Stimulated activated CD8-positive, alpha-beta memory T cell treated with anti-CD3 and anti-CD28 coated beads, Interleukin-12 subunit alpha, Interleukin-12 subunit beta, amount 100 ng/mL, for 1 hour (primary cell): ENCODE measurements at places on chromosomes 5 and 9.

- DNase-seq: no peak
These were observed 465.7 kb upstream of the DMAC1 start for GRCh38 chr9:8265281-8265680.

DNA sequence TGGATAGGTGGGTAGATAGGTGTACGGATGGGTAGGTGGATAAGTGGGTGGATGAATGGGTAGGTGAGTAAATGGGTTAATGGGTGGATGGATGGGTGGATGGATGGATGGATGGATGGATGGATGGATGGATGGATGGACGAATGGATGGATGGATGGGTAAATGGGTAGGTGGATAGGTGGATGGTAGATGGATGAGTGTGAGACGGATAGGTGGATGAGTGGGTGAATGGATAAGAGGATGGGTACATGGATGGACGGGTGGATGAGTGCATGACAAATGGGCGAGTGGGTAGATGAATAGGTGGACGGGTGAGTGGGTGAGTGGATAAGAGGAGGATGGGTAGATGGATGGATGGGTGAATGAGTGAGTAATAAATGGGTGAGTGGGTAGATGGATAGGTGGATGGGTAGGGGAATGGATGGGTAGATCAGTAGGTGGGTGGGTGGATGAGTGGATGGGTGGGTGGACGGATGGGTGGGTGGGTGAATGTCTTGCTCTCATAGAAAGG is 179.2 kb downstream of the FGF18 start:
- no peak for DNase-seq

DNA sequence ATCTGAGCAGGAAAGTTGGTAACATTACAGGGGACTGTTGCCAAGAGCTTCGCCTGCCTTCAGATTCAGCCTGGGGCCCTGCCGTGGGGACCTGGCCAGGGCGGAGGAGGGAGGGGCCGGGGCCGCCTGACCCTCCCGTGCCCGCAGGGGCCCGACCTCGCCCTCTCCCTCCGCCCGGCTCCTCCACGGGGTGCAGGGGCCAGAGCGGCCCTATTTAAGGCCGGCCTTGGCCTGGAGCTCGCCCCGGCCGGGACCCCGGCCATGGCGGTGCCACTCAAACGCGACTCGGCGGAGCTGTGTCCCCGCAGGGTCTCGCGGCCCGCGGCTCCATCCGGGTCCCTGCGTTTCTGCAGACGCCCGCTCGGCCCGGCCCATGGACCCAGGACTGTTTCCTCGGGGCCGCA is 757 bp downstream of the TMEM250 start:
- no peak for DNase-seq

DNA sequence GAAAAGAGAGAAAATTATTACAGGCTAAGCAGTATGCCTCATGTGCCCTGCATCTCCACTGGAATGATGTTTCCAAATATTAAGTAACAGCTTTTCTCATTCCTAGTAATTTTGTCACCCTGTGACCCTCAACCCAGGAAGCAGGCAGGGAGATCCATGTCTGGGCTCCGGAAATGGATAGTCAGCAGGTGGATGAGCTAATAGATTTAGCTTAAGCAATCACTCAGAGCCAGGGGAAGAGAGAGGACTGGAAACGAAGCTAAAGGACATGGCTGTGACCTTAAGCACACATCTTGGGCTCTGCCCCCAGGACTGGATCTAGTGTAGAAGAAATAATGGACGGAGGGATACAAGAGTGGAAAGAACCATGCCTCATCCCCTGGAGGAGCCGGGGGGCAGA is 89.5 kb downstream of the ARSB start:
- DNase-seq: no peak

GRCh38 chr5:89087551-89088318 is 204.8 kb upstream of the MEF2C start:
- DNase-seq: no peak

- no peak for DNase-seq
These were observed 32.3 kb downstream of the ACOT12 start for GRCh38 chr5:81361600-81361999.

- no peak for DNase-seq
These were observed 4.7 kb downstream of the DNAI1 start for GRCh38 chr9:34463098-34463900.

GRCh38 chr9:136673975-136674785 is 11.5 kb downstream of the EGFL7 start:
- no peak for DNase-seq

- DNase-seq: no peak
These were observed 694 bp upstream of the UAP1L1 start for GRCh38 chr9:137076636-137077009.

- DNase-seq: no peak
These were observed 70.5 kb downstream of the APBA1 start for GRCh38 chr9:69601698-69602097.

GRCh38 chr5:122559676-122560075 is 215.2 kb upstream of the SNX2 start:
- DNase-seq: no peak

GRCh38 chr9:129235931-129236331 is 57.9 kb upstream of the IER5L start:
- no peak for DNase-seq

- DNase-seq: no peak
These were observed 47.0 kb upstream of the HOMER1 start for GRCh38 chr5:79560771-79561524.

DNA sequence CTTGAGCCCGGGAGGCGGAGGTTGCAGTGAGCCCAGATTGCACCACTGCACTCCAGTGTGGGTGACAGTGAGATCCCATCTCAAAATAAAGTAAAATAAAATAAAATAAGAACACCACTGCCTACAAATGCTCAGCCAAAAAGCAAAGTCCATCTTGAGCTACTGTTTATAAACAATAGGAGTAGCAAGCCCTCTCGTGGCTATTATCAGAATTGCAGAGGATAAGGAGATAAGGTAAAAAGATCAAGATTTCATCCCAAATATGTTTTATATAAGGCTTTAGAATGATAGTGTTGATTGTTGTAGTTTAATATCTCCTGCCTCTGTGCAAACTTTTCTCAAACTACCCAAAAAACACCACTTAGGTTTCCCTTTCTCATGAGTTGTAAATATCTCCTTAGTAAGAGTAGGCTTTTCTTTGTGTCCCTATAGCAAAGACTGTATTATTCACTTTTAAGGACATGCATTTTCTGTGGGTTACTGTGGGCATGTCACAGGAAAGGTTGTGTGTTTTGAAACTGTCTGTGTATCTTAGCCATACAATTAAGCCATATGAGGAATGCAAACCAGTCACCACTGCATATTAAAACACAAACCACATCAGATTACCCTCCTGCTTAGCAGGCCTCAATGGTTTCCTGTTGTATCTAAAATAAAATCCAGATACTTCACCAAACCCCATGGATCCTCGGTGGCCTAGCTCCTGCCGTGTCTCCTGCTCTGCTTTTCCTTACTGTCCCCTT is 31.8 kb upstream of the CKS2 start:
- no peak for DNase-seq

DNA sequence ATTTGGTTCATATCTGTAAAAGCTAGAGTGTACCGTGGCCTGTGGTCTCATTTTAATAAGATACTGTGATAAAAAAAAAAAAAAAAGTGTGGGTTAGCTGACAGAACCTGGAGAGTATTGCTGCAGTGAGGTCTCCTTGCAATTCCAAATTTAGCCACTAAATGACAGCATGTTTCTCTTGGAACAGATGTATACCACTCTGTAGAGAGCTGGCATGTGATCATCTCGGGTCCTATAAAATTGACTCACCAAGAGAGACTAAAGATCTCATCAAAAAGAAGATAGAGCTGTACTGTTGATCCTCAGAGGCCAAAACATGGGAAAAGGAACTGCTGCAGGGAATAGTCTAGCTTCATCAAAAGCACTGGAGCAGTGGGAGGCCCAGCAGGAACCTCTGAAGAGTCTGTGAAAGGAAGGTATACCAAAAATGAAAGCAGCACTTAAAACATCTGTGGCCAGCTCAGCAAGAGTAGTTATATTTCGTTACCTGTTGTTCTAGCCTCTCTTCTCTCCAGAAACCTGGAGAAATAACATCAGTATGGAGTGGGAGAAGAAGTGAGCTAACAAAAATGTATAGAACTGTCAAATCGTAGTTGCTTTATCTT is 826.8 kb downstream of the EFNA5 start:
- no peak for DNase-seq

DNA sequence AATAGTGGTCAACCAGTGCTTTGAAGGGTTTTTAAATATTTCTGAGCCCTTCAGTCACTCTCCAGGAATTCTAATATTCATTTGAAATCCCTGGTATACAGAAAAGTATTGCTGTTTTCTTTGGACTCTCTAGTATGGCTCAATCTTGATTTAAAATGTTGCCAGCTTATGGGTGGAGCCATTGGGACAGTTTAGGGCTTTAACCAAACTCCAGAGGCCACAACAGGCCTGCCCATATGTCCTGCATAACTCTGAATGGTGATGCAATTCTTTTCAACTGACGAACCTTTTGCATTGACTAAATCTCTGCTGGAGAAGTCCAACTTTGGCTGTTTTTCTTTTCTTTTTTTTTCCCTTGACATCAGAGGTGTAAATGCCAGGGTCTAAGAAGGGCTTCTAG is 10.3 kb upstream of the ANKHD1 start:
- DNase-seq: no peak

DNA sequence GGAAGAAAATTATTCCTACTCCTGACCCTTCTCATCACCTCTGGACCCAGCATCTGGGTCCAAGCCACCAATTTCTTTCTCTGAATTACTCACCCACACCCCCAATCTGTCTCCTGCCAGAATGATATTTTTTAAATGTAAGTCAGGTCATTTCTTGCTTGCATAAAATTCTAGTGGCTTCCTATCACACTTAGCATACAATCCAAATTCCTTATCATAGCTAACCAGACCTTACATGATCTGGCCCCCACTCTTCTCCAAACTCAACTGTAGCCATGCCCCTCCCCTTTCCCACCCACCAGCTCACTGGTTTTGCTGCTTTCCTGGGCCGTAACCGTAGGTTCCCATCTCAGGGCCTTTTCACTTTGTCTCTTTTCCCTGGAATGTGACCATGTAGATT is 15.2 kb downstream of the HTR4 start:
- no peak for DNase-seq

GRCh38 chr9:13160051-13160450 is 119.4 kb downstream of the MPDZ start:
- no peak for DNase-seq

DNA sequence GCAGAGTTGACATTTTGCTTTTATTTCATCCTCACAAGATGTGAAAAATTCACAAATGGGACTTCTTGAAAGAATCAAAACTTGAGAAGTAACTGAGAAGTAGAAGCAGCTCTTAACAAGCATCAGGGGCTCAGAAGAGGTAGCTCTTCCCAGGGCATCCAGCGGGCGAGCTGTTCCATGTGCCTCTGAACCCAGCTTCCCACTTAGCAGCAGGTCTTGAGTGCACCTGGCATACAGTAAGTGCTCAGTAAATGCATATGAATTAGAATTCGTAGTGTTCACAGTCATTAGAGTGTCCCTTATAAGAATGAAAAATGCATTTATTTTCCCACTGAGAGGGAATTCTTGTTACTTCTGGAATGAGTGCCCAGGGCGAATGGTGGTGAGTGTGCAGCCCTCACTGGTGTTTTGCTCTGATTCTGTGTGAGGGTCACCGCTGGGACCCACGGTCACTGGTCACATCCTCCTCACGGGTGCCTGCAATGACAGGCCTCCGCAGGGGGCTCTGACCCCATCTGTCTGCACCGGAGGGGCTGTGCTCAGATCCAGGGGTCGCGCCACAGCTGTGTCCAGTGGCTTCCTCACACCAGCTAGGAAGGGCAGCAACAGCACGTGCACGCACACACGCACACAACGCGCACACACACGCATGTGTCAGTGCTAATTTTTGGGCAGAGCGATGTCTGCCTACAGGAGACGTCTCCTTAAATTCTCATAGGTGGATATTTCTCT is 26.9 kb downstream of the EXOC3 start:
- DNase-seq: no peak

GRCh38 chr5:127275641-127276193 is 14.9 kb upstream of the MEGF10 start:
- DNase-seq: no peak

DNA sequence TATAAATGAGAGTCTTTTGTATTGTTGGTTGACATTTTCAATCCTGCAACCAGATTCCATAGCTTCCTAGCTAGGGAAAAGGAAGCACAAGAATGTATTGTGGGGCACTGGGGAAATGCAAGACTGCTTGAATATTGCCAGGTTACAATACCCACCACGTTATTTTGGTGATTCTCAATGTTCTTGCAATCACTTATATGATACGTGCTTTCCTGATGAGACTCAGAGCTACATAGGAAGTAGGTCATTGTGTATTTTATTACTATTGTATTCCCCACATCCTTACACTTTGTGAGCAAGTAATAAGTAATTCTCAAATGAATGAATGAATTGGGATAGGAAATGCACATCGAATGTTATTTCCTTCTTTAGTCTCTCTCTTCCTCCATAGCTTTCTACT is 217.1 kb upstream of the CD180 start:
- DNase-seq: no peak

DNA sequence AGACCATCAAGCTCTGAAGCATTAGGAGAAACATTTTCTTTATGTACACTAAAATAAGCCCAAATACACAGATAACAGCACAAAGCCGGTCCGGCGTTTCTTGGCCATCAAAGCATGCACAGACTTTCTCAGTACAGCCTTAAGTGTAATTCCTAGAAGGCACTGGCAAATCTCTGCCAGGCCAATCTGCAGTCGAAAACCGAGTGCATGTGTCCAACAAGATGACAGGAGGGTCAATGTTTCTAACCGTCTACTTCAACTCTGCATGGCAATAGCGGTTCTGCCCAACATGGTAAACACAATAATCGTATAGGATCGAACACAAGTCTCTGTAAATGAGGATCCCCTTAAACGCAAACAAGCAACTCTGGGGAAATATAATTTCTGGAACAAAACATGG is 1.1 kb downstream of the ARL15 start:
- no peak for DNase-seq

DNA sequence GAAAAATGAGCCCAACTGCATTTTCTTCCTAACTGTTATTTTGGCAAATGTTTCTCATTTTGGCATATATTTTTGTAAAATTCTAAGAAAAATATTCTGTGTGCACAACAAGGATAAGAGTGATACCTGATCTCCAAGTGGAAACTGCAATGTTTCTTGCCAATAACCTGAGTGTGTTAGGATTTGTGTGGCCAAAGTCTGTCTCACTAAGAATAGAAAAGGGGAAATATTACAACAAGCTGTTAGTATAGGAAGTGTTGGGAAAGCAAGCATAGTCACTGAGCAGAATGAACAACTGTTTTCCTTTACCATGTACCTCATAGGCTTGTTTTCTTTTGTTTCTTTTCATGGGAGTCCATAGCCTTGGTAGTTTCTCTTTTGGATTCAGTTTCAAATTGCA is 624.2 kb downstream of the MTRR start:
- no peak for DNase-seq

DNA sequence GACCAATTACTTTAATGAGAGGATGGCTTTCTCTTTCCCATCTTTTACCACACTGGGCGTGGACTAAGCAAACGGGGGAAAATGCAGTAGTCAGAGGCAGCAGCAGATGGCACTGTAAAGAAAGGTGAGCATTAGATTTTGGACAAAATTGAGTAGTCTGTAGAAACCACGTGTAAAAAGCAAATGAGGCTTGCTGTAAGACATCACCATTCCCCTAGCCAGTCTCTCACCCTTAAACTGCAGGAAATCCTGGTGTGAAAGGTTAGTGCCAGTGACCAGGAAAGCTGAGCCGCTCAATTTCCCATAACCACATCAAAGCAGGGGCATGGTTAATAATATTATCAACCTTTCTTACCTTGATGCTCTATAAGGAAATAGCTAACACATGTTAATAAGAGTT is 31.8 kb downstream of the SPATA31C2 start:
- DNase-seq: no peak

- no peak for DNase-seq
These were observed 35.6 kb upstream of the ANKRD33B start for GRCh38 chr5:10528056-10528816.

- no peak for DNase-seq
These were observed 49.9 kb upstream of the DAPK1 start for GRCh38 chr9:87447547-87448432.
